ENCODE measurements at places on chromosomes 4 and X. TPM values are rescaled to one million over a fixed set of nuclear protein-coding genes. Genes with fewer than 3 reads are reported as not detected.

The TTC29 gene
- not detected for total RNA-seq

The IL15 gene
- total RNA-seq, result 0.59 TPM

The HSFX2 gene
- not detected for total RNA-seq

The KIF4A gene
- total RNA-seq, result 26.5 TPM

The MSX1 gene
- not detected for total RNA-seq

The SMARCA1 gene
- total RNA-seq, result 0.18 TPM

The TLR1 gene
- total RNA-seq, result 0.67 TPM

The STS gene
- 1.0 TPM for total RNA-seq

The TAF7L gene
- total RNA-seq, result 0.11 TPM

The TGIF2LX gene
- total RNA-seq, result not detected

The PCDH19 gene
- total RNA-seq, result not detected

The NALF2 gene
- 0.25 TPM for total RNA-seq

The ACE2 gene
- not detected for total RNA-seq

The RBM47 gene
- total RNA-seq, result 32.9 TPM

The ANXA10 gene
- total RNA-seq, result not detected

The ZCCHC18 gene
- total RNA-seq, result 0.69 TPM

The LRAT gene
- not detected for total RNA-seq

The HSD17B13 gene
- total RNA-seq, result 0.16 TPM

The CORIN gene
- 0.30 TPM for total RNA-seq

The SATL1 gene
- not detected for total RNA-seq

The SPANXB1 gene
- total RNA-seq, result not detected

The GYG2 gene
- total RNA-seq, result not detected

The HPGD gene
- total RNA-seq, result 0.48 TPM

The CENPU gene
- total RNA-seq, result 74.2 TPM

The BMPR1B gene
- total RNA-seq, result not detected

The C4orf51 gene
- not detected for total RNA-seq

The CHRDL1 gene
- not detected for total RNA-seq

The FAAH2 gene
- 2.9 TPM for total RNA-seq

The MRFAP1 gene
- total RNA-seq, result 105 TPM

The HPGDS gene
- 0.37 TPM for total RNA-seq

The PHKA2 gene
- total RNA-seq, result 22.0 TPM

The TMEM35A gene
- total RNA-seq, result not detected

The PPP2R2C gene
- not detected for total RNA-seq

Measured in activated T-helper 2 cell treated with anti-CD3 and anti-CD28 coated beads, Interferon-gamma antibody, Interleukin-2, Interleukin-4, amounts not matched to agents 10 μg/mL and 5 μg/mL and 100 μg/mL, durations not matched to agents 14 hours and 24 hours and 36 hours (primary cell).